ENCODE measurements at places on chromosomes 2 and 18.

DNA sequence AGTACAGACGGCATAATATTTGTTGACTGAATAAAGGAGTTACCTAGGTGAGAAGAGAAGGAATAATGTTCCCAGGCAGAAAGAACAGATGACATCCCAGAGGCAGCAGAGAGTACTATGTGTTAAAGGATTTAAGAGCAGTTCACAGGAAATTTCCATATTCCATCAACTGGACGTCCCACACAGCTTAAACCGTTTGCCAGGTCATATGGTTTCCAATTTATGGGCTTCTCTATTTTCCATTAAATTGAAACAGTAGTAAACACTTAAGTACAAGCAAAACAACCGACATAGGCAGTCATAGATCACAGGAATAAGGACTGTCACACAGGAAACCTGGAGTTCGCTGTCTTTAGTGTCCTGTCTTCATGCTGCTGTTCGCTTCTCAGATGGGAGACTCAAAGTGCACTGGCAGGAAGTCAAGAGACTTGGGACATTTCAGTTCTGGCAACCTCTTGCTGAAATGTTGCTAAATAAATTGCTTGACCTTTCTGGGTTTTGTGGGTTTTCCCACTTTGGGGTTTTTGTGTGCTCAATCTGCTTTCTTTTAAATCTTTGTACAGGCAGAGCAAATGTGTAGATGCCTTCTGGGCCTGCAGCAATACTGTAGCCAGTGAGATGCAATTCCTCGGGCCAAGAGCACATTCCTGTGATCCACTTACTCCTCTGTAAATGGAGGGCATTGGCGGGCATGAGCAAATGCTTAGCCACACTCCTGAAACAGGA, 5.8 kb upstream of the PIEZO2 start:
- no peak for DNase-seq

DNA sequence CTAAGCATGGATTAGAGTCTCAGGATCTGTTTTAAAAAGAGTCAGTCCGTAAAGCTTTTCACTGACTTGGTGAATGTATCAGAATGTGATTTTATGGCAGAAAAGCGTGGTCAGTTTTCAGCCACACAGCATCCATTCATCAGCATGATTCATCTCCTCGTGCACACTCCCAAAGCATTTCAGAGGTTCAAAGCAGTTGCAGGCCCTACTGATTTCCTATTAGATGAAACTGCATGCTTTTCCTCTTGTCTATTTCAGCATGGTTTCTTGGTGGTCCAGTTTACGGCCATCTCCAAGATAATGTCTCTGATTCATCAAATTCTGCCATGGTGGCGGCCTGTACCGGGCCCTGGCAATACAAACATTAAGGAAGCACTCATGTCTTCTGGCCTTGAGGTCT, 4.8 kb upstream of the PARD6G start:
- no peak for DNase-seq

- no peak for DNase-seq
Measured at GRCh38 chr2:68831686-68832232, 39.4 kb downstream of the BMP10 start.

- no peak for DNase-seq
Measured at GRCh38 chr2:102630458-102630857, 11.1 kb downstream of the SLC9A2 start.

DNA sequence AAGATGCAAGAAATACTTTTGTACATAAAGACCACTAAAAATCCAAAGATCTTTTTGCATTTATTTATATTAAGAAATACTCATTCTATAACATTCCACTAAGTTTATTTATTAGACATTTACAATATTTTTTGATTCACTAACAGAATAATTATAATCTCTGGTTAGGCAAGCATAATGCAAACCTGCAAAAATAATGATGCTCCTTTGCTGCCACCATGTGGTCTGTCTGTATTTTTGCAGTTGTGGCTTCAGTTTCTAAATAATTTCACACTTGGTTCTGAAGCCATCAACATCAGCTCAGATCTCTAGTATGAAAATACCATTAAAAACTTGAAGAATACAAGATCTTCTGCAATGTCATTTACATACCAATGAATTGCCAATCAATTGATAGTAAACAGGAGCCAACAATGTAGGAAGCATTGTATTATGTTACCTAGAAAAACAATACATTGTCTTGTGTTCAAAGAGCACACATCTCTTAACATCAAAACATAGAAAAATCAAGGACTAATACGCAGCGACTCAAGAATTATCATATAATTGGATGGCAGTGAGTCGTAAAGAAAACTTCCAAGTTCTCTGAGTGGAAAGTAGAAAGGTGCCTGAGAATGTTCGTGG, 28.8 kb upstream of the WDR75 start:
- DNase-seq = no peak

- no peak for DNase-seq
Measured at GRCh38 chr2:62452701-62453454, 53.1 kb downstream of the TMEM17 start.

DNA sequence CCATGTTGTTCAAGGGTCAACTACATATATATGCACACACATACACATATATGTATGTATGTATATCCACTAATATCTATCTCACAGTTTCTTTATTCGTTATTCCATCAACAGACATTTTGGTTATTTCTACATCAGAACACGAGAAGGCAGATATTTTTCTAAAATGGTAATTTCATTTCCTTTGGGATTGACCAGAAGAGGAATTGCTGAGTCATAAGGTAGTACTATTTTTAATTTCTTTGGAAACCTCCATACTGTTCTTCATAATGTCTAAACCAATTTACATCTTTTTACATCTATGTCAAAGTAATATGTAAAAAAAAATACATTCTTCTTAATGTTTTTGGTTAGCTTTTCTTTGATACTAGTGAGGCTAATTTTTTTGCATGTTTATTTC, 630.7 kb upstream of the GCFC2 start:
- DNase-seq = no peak

DNA sequence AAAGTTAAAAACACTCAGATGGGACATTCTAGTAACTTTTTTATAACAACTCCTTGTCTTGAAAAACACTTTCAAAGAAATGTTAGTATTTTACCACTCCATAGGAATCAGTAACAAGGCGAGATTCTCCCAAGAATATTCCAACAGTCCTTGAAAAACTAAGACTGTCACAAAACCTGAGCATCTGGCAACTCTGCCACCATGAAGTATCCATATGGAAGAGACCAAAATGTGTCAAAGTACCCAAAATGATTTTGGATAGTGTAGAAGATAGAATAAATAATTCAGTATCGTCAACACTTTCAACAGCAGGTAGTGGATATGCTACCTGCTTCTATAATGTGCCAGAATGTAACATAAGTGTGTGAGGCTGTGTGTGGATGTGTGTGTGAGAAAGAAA, 361.8 kb downstream of the ZEB2 start:
- no peak for DNase-seq

GRCh38 chr18:55850904-55851303, 262.9 kb upstream of the TCF4 start:
- DNase-seq = no peak

DNA sequence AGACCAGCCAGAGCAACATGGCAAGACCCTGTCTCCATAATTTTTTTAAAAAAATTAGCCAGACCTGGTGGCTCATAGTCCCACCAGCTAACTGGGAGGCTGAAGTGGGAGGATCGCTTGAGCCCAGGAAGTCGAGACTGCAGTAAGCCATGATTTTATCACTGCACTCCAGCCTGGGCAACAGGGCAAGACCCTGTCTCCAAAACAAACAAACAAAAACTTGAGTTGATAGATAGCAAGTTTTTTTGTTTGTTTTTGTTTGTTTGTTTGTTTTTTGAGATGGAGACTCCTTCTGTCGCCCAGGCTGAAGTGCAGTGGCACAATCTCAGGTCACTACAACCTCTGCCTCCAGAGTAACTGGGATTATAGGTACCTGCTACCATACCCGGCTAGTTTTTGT, 18.8 kb downstream of the RELCH start:
- DNase-seq = no peak

- no peak for DNase-seq
Measured at GRCh38 chr18:40987581-40987980, 967.5 kb upstream of the PIK3C3 start.

DNA sequence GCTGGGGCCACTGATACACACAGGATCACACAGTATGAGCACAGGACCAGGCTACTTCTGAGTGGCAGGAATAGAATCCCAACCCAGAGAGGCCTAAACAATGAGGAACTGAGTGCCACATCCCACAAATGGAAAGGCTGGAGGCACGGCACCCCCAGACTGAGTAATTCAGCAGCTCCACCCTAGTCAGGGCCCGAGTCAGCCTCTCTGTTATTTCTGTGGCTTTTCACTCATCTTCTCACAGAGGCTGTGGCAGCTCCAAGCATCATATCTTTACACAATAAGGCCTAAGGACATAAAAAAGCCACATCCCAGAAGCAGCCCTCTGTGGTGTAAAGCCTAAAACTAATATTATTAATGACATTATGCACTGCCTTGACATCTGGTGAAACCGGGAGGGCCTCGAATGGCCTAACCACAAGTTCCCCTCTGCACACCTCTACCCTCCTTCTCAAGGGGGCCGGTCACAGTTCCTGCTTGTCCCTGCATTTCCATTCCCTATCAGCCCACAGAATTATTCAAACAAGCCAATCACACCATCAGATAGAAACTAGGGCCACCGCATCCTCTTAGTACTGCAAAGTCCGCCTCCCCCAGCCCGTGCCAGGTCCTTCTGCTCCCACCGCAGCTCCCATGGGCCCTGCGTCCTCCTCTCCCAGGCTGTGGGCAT, 12.5 kb upstream of the MAL start:
- no peak for DNase-seq

- DNase-seq = no peak
Measured at GRCh38 chr2:174738841-174739240, 25.4 kb downstream of the CHRNA1 start.

DNA sequence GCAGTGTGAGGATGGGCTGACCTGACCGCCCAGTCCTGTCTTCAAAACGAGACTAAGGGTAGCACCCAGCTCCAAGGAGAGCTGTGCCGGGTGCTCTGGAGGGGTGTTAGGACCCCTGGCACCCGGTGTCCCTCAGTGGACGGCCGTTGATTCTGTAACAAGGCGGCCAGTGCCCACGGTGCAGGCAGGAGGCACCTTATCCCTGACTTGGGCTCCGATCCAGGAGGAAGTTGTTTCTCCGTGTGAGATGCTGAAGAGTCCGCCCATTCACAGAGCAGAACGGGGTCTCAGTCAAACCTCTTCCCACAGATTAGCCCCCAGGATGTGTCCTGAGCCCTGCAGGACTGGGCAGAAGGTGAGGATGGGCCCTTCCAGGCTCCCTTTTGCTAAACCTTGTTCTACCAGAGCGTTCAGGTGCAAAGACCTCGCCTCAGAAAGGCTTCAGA, 123.0 kb downstream of the NFATC1 start:
- no peak for DNase-seq

DNA sequence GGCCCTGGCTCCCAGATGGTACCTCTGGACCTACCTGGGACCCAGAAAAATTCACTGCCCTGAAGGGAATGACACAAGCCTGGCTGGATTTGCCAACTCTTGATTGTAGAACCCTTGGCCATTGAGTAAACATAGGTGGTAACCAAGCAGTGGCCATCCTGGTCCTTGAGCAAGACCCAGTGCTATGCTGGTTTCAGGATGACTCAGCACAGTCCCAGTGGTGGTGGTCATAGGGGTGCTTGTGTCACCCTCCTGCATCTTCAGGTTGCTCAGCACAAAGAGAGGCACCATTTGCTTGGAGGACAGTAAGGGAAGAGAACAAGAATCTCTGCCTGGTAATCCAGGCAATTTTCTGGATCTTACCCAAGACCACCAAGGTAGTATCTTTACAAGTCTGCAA, 52.9 kb downstream of the UPP2 start:
- no peak for DNase-seq

DNA sequence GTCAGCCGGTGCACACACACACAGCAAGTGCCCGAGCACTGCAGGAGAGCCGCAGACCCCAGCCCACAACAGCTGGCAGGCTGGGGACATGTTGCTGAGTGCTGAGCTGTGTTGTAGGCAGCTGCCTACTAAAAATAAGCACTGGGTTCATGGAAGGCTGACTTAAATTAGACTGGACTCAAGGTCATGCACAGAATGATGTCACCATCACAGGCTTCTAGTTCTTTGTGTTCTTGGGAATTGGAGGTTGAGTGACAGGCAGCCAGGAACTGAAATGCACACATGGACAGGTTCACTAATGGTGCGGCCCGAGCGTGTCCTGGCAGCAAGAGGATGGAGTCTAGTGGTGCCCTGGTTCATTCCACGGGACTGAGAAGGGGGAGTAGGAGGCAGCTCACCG, 71.3 kb downstream of the VWA3B start:
- no peak for DNase-seq

- no peak for DNase-seq
Measured at GRCh38 chr2:68698567-68699377, 35.8 kb upstream of the ARHGAP25 start.

DNA sequence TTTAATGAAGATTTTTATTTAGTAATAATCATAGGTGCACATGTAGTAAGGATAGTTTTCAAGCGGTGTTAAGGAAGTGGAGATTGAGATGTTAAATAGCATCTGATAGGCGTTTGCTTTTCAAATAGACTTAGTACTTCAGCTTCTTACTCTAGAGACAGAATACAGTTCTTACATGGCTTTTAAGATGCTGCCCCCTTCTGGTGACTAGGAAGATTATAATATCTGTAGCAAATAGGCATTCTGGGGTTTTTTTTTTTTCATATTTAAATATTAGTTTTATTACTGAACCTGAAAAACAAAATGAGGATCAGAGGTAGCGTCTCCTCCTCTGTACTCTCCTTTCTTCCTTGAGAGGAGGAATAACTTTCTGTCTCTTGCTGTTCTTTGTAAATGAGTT, 100.2 kb downstream of the AGAP1 start:
- peak; percentile 87 for DNase-seq

GRCh38 chr2:15348636-15349035, 212.5 kb downstream of the NBAS start:
- no peak for DNase-seq

GRCh38 chr2:1436369-1436768, 23.1 kb downstream of the TPO start:
- DNase-seq = no peak

- no peak for DNase-seq
Measured at GRCh38 chr2:30346471-30347169, 100.4 kb upstream of the LCLAT1 start.

GRCh38 chr2:29821591-29821990, 99.8 kb downstream of the ALK start:
- DNase-seq = no peak

GRCh38 chr2:96241900-96242611, 23.7 kb downstream of the TMEM127 start:
- DNase-seq = no peak

GRCh38 chr2:194380011-194380410, 1277.0 kb upstream of the SLC39A10 start:
- DNase-seq = no peak

- DNase-seq = no peak
Measured at GRCh38 chr2:9820020-9820973, 23.0 kb upstream of the TAF1B start.

GRCh38 chr2:158580760-158581159, 124.0 kb downstream of the PKP4 start:
- no peak for DNase-seq

- no peak for DNase-seq
Measured at GRCh38 chr2:55364189-55365055, 55.2 kb downstream of the CCDC88A start.

Data from SW 1271 (cell line).